ENCODE measurements at places on chromosomes 4 and X.

GRCh38 chr4:185112104-185112503 lies 31.0 kb upstream of the SLC25A4 start:
- no peak for DNase-seq

- DNase-seq, result no peak
These were observed 63.2 kb upstream of the PBDC1 start for GRCh38 chrX:76109654-76110053.

- DNase-seq, result no peak
These were observed 369.2 kb upstream of the LCORL start for GRCh38 chr4:18390655-18391353.

DNA sequence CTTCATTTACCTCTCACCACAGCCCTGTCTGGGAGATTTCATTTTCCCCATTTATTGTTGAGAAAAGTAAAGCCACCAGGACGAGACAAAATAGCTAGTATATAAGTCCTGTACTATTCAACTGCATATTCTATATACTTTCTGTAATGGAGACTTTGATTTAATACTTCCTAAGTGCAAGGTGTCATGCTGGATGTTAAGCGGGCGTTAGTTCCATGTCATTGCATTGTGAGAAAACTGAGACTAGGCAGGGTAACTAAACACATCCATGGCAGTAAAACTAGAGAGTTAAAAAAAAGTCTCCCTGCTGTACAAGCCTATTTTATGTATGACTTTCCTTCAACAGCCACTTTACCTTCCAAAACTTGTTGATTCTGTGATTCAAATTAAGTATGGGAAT lies 969.6 kb downstream of the STIM2 start:
- DNase-seq, result no peak

GRCh38 chrX:120453985-120454384 lies 15.1 kb downstream of the LAMP2 start:
- DNase-seq, result no peak

- DNase-seq, result peak; percentile 74
These were observed 660.3 kb upstream of the PITX2 start for GRCh38 chr4:111283066-111283677.

GRCh38 chr4:26884486-26884988 lies 23.9 kb downstream of the STIM2 start:
- no peak for DNase-seq

- no peak for DNase-seq
These were observed 852.2 kb upstream of the NDST4 start for GRCh38 chr4:115965588-115965987.

- peak; percentile 82 for DNase-seq
These were observed 26.7 kb downstream of the HTT-AS start for GRCh38 chr4:3047464-3048286.

DNA sequence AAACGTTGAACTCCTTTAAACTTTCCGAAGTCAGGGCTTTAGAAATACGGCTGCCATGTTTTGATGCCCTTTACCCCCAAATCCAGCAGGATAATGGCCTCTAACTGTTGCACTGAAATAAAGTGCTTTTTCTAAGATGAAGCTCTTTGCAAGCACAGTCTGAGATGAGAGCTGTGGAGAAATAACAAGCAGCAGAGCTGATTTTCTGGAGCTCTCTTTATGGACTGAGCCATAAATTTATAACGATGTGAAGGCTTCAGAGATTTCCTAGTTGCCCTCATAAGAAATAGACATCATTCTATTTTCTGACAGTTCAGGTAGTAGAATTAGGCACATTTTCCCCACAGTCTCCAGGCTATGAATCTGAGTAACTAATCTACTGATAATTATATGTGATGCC lies 567.3 kb downstream of the PDHA2 start:
- no peak for DNase-seq

- no peak for DNase-seq
These were observed 159.8 kb downstream of the FAM13A start for GRCh38 chr4:88897180-88897579.

DNA sequence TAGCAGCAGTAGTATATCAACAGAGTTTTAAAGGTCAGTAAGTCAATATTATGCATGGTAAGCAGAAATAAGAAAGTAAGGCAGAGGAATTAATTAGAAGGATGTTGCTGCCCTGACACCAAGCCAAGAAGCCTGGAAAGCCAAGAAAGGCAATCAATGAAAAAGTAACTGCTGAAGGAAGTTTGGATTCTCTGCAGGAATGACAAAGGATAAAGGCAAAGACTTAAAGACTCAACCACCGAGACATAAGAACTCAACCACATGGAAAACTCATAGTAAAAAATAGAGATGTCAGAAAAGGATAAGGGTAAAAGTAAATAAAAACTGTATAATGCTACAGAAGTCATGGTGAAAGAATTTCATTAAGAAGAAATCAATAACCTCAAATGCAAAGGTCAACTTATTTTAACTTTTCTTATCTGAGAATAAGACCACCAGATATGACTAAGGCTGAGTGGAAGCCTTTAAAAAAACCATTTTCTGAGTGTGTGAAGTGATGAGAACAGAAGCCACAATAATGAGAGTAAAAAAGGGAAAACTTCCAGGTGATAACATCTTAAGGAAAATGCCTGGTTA lies 55.2 kb downstream of the NEK1 start:
- DNase-seq, result no peak

DNA sequence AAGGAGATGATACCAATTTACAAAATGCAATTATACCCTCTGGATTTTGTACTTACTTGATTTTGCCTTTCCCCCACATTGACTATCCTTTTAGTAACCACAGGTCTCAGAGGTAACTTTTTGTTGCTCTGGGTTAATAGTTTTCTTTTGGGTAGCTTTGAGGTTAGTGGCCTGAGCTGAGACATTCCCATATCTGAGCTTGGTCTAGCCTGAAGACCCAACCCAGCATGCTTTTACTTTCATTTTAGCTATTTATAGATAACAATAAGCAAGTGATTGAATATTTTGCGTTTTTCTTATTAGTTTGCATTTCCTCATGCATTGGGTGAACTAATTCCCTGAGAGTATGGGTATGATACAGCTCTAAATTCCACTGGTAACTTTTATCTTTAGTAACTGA lies 11.8 kb downstream of the HTN1 start:
- no peak for DNase-seq

GRCh38 chr4:6546681-6547447 lies 28.1 kb upstream of the MAN2B2 start:
- DNase-seq, result peak; percentile 63

- DNase-seq, result no peak
These were observed 14.5 kb upstream of the NDUFC1 start for GRCh38 chr4:139316733-139317132.

GRCh38 chrX:88990882-88991582 lies 244.0 kb downstream of the CPXCR1 start:
- no peak for DNase-seq

DNA sequence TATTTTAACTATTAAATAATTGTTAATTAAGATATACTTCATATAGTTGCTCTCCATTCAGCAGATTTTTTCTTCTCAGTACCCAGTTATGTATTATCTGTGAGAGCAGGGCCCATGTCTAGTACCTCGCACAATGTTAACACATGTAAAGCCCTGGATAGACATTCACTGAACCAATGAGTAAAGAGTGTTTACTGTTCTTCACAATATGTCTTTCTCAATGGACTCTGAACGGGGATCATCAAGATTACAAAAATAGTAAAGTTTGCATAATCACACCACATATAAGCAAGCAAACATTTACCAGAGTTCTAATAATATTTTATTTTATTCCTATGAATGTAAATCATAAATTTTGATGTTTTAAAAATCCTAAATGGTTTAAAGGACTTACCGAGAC lies 47.1 kb downstream of the FBXO8 start:
- DNase-seq, result no peak

DNA sequence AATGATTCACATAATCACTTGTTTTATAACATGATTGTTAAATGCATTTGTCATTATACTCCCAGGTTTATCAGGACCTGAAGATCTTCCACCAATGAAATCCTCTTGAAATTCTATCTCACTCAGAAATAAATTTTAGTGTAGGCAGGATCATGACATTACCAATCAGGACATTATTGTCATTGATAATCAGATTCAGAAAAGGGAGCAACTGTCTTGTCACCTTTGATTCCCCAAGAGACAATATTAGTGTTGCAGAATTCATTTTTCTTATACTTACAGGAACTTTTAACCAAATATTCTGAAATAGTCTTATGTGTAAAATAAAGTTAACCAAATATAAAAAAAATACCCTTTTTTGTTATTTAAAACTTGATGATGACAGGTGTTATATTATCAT lies 1892.5 kb upstream of the ADGRL3 start:
- no peak for DNase-seq

- no peak for DNase-seq
These were observed at the start of gene XAGE5 for GRCh38 chrX:52811065-52811625. Gene XAGE5 (plus strand): TSS chrX:52811287. CDS start chrX:52812567, 1,280 bp downstream.

- DNase-seq, result no peak
These were observed 11.5 kb downstream of the MAD2L1 start for GRCh38 chr4:120055162-120055561.

- no peak for DNase-seq
These were observed 3.4 kb downstream of the MSX1 start for GRCh38 chr4:4862665-4863482.

DNA sequence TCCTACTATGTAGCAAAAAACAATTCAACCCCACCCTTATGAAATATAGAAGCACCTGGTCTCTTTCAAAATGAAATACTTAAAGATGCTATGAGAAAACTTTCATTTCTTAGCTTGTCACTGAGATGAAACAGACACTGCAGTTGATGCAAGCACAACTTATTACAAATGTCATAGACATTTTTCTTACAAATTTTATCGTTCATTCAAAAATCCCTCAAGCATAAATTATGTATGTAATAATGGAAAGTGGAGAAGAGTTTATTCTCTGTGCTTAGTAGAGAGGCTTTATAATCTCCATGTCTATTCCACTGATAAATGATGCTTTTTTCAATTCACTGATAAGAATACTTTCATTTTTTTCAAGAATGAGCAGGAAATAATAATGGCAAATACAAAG lies 1943.9 kb upstream of the IGFBP7 start:
- no peak for DNase-seq

DNA sequence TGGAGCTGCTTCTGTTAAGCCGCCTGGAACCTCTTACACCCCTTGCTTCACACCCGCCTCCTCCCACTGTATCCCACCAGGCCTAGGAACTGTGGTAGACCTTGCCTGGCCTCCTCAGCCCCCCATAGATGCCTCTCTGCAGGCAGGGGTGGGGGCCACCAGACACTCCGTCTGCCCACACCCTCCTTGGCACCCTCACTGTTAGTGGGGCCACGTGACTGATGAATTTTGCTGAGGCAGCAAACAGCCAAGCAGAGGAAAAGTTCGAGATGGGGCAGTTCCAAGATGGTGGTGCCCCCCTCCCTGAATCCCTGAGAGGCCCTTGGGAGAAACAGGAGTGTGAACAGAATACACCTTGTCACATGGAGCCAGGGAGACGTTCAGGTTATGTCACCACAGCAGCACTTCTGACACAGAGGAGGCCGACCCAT lies 41.2 kb upstream of the C4orf50 start:
- no peak for DNase-seq

- DNase-seq, result peak; percentile 58
These were observed 86.4 kb downstream of the CBR4 start for GRCh38 chr4:168923526-168924194.

DNA sequence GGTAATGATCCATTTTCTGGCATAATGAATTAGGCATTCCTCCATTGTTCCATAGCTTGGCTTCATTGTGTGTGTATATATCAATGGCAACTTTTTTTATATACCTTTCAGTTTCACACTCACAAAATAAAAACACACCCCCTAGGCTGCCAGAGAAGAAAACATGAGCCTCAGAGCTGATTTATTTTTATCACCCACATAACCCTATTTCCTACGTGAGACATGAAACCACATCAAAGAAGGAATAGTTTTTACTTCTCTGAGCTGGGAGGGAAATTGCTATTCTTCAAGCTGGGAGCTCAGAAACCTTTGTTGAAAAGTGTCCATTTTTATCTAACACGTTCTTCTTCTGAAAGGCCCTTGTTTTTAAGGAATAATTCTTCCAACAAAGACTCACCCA lies 126.7 kb upstream of the RAI2 start:
- DNase-seq, result no peak

GRCh38 chr4:80008971-80009370 lies 64.1 kb downstream of the ANTXR2 start:
- no peak for DNase-seq

GRCh38 chr4:103012060-103012459 lies 7.4 kb downstream of the SLC9B1 start:
- DNase-seq, result no peak

GRCh38 chr4:182289809-182290208 lies 46.6 kb downstream of the TENM3 start:
- DNase-seq, result no peak

GRCh38 chrX:75547783-75548182 lies 24.9 kb upstream of the ZDHHC15 start:
- DNase-seq, result no peak

DNA sequence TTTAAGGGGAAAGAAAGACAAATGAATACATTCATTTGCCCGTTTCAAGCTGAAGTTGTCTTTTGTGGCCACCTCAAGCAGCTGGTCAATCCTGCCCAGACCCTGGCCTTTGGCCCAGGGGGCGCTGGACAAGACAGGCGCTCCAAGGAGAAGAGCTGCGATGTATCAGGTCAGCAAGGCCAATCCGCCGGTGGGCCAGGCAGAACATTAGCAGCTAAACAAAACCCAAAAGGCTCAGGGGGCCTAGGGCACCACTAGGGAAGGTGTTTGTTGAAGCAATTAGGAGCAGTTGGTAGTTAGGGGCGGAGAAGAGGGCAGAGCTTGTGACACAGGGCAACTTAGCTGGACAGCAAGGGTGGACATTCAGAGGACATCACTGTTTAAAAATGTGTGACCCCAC lies 60.8 kb upstream of the TMEM33 start:
- DNase-seq, result no peak

DNA sequence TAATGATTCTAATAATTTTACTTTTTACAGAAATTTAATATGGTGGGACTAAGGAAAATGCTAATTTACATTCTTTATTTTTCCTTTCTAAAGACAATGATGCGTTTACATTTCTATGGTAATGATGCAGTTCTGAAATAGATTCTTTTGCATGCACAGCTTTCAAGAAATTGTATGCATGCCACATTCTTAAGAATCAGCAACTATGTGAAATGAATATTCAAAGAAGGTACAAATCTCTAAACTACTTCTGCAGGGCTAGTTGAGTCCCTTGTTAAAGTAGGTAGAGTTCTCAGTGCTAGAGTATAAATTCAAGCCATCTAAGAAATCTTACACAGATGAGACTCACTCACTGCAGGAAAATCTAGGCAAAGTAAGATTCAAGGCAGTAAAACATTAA lies 24.5 kb upstream of the GRID2 start:
- DNase-seq, result no peak

- no peak for DNase-seq
These were observed 24.5 kb upstream of the SPP1 start for GRCh38 chr4:87950936-87951511.

GRCh38 chrX:7347465-7347864 lies 199.5 kb upstream of the PUDP start:
- DNase-seq, result no peak
